ENCODE measurements at places on chromosomes 13 and 19. TPM values are rescaled to one million over a fixed set of nuclear protein-coding genes. Genes with fewer than 3 reads are reported as not detected.

DNA sequence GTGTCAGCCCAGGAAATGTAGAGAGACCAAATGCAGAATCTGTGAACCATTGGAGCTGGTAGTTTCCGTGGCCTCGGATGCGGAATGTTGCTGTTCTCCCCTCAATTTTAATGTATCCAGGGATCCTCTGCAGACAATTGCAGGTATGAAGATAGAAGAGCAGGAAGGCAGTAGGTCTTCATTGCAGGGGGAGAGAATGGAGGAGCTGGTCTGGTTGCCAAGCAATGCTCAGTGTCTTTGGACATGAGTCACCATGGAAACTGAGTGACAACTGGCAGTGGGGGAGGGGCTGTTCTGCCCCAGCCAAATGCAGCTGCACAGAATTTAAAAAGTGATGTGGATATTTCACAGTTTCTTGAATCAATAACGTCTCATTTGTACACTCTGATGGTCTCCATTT lies 56.1 kb upstream of the ZNF835 start:
- no peak overlapping the region for H3K4me3 ChIP-seq
- H3K27ac ChIP-seq, result no peak overlapping the region
- DNase-seq, result no peak
- no peaks in the 10 kb centered on the region for H3K27me3 ChIP-seq
- H3K36me3 ChIP-seq, result no peaks in the 10 kb centered on the region
- no peaks in the 10 kb centered on the region for H3K4me1 ChIP-seq

GRCh38 chr13:97506511-97506910 lies 72.5 kb downstream of the RAP2A start:
- no peaks in the 10 kb centered on the region for H3K36me3 ChIP-seq
- peaks cover 10% of the 10 kb centered on the region for H3K4me1 ChIP-seq
- H3K27me3 ChIP-seq, result no peaks in the 10 kb centered on the region
- H3K27ac ChIP-seq, result no peak overlapping the region
- H3K4me3 ChIP-seq, result no peak overlapping the region
- peak; percentile 54 for DNase-seq

GRCh38 chr13:47904891-47905290 lies 96.2 kb downstream of the SUCLA2 start:
- no peaks in the 10 kb centered on the region for H3K4me1 ChIP-seq
- H3K27ac ChIP-seq, result no peak overlapping the region
- H3K36me3 ChIP-seq, result no peaks in the 10 kb centered on the region
- no peak for DNase-seq
- no peak overlapping the region for H3K4me3 ChIP-seq
- H3K27me3 ChIP-seq, result no peaks in the 10 kb centered on the region

DNA sequence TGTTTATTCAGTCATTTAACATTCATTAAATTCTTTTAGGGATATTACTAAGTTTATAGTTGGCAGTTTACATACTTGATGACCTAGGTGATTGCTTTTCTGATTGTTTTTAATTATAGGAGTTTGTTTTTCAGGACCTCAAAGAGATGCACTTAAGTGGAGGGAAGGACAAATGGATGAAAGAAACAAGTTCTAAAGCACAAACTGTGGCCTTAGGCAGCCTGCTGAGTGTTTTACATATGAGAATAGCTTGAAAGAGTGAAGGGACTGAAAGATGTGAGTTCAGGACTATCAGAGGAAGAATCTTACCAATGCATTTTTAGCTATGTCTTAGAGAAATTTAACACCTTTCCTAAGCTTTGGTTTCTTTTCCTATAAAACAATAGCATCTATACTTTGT lies 402.6 kb downstream of the KLF12 start:
- H3K4me1 ChIP-seq, result no peaks in the 10 kb centered on the region
- H3K4me3 ChIP-seq, result no peak overlapping the region
- H3K27me3 ChIP-seq, result no peaks in the 10 kb centered on the region
- H3K36me3 ChIP-seq, result no peaks in the 10 kb centered on the region

DNA sequence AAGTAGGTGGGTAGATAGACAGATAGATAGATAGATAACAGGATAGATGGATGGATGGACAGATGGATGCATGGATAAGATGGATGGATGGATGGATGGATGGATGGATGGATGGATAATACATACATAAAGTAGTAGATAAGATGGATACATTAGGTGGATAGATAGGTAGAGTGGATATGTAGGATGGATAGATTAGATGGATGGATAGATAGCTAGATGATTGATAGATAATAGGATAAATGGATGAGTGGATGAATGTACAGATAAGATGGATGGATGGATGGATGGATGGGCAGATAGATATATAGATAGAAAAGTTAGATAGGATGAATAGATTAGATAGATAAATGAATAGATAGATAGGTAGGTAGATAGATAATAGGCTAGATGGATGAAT lies 2.1 kb downstream of the CYP4F3 start:
- H3K36me3 ChIP-seq, result no peaks in the 10 kb centered on the region
- peaks cover 15% of the 10 kb centered on the region for H3K4me1 ChIP-seq
- H3K27ac ChIP-seq, result no peak overlapping the region
- H3K4me3 ChIP-seq, result no peak overlapping the region
- H3K27me3 ChIP-seq, result peaks cover 18% of the 10 kb centered on the region

GRCh38 chr19:38945562-38946228 lies 15.0 kb downstream of the MRPS12 start:
- H3K27ac ChIP-seq, result no peak overlapping the region
- no peak overlapping the region for H3K4me3 ChIP-seq
- H3K36me3 ChIP-seq, result peaks cover 9% of the 10 kb centered on the region
- H3K4me1 ChIP-seq, result peaks cover 13% of the 10 kb centered on the region
- H3K27me3 ChIP-seq, result peaks cover 12% of the 10 kb centered on the region
- DNase-seq, result no peak

GRCh38 chr13:44796597-44797490 lies 192.4 kb downstream of the NUFIP1 start:
- no peaks in the 10 kb centered on the region for H3K36me3 ChIP-seq
- peaks cover 25% of the 10 kb centered on the region for H3K4me1 ChIP-seq

DNA sequence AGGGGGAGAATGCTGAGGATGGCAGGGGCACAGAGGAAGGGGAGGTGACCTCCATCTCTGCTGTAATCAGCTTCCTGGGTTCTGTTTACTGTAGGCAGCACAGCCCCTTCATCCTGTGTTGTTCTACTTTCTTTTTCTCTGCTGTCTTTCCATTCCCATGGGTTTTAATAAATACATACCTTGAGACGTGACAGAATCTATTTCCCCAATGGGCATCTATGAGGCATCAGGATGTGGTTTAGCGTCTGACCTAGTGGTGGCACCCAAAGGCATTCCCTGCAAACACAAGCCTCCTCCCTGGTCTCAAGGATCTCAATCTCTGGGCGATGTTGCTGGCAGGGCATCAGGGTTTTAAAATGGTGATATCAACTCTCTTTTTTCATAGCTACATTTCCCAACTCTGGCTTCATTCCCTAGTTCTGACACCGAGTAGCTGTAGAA lies 60.8 kb downstream of the ALOX5AP start:
- H3K4me1 ChIP-seq, result peaks cover 48% of the 10 kb centered on the region
- peak; percentile 21 for DNase-seq
- H3K27ac ChIP-seq, result peak overlapping the region; percentile 38
- no peak overlapping the region for H3K4me3 ChIP-seq
- no peaks in the 10 kb centered on the region for H3K36me3 ChIP-seq

DNA sequence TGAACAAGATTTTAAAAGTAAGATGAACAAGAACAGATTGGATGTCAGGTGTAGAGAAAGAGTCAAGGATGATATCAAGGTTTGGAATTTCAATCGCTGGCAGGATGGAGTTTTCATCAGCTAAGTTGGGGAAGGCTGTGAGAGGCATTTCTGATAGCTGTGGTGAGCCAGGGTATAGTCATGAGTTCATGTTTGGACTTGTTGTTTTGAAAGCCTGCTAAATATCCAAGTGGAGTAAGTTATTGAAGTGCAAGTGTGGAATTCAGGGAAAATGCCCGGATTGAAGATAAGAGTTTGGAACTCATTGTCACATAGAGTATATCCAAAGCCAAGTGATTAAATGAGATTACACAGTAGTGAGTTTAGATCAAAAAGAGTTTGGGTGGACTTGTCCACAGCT lies 11.0 kb upstream of the EPSTI1 start:
- H3K27ac ChIP-seq, result no peak overlapping the region
- H3K36me3 ChIP-seq, result no peaks in the 10 kb centered on the region
- no peaks in the 10 kb centered on the region for H3K4me1 ChIP-seq
- H3K27me3 ChIP-seq, result no peaks in the 10 kb centered on the region

DNA sequence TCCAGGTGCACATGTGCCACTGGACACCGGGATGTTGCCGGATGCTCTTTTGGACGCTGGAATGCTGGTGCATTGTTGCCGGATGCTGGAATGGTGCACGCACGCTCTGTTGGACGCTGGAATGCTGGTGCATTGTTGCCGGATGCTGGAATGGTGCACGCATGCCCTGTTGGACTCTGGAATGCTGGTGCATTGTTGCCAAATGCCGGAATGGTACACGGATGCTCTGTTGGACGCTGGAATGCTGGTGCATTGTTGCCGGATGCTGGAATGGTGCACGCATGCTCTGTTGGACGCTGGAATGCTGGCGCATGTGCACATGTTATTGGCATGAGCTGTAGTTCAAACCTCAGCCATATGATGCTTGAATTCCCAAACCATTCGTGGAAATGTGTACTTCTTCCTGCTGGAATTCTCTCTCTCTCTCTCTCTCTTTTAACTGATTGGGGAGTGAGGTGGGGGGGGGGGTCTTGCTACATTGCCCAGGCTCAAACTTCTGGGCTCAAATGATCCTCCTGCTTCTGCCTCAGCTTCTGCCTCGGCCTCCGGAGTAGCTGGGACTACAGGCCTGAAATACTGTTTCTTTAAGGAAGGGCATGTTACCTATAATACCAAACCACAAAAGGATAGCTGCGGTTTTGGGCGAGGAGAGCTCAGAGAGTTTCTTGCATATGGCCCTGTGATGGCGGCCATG lies 1.2 kb upstream of the MCF2L start:
- H3K4me3 ChIP-seq, result peak overlapping the region; percentile 61
- peak overlapping the region; percentile 83 for H3K27ac ChIP-seq
- DNase-seq, result no peak
- no peaks in the 10 kb centered on the region for H3K36me3 ChIP-seq
- peaks cover 27% of the 10 kb centered on the region for H3K4me1 ChIP-seq

GRCh38 chr19:12858041-12858928 lies 20.0 kb downstream of the MAST1 start:
- H3K27ac ChIP-seq, result no peak overlapping the region
- H3K4me3 ChIP-seq, result no peak overlapping the region
- no peak for DNase-seq
- no peaks in the 10 kb centered on the region for H3K4me1 ChIP-seq

- no peaks in the 10 kb centered on the region for H3K27me3 ChIP-seq
- DNase-seq, result peak; percentile 75
- H3K27ac ChIP-seq, result no peak overlapping the region
- no peak overlapping the region for H3K4me3 ChIP-seq
These were observed 22.2 kb downstream of the SIGLEC5 start for GRCh38 chr19:51607920-51608562.

Gene EEF2
- total RNA-seq, result 1,656 TPM

Gene ZNF480
- total RNA-seq, result 5.3 TPM

Gene CKM
- total RNA-seq, result not detected

Gene PSG5
- not detected for total RNA-seq

Gene KLF1
- 0.18 TPM for total RNA-seq

Gene ZNF616
- 0.29 TPM for total RNA-seq

Measured in stomach (tissue), 19 donors.